ENCODE measurements at places on chromosomes 2 and 18. TPM values are rescaled to one million over a fixed set of nuclear protein-coding genes. Genes with fewer than 3 reads are reported as not detected.
A peak's percentile ranks its signal among the peaks of the same experiment; 100 is the strongest.

DNA sequence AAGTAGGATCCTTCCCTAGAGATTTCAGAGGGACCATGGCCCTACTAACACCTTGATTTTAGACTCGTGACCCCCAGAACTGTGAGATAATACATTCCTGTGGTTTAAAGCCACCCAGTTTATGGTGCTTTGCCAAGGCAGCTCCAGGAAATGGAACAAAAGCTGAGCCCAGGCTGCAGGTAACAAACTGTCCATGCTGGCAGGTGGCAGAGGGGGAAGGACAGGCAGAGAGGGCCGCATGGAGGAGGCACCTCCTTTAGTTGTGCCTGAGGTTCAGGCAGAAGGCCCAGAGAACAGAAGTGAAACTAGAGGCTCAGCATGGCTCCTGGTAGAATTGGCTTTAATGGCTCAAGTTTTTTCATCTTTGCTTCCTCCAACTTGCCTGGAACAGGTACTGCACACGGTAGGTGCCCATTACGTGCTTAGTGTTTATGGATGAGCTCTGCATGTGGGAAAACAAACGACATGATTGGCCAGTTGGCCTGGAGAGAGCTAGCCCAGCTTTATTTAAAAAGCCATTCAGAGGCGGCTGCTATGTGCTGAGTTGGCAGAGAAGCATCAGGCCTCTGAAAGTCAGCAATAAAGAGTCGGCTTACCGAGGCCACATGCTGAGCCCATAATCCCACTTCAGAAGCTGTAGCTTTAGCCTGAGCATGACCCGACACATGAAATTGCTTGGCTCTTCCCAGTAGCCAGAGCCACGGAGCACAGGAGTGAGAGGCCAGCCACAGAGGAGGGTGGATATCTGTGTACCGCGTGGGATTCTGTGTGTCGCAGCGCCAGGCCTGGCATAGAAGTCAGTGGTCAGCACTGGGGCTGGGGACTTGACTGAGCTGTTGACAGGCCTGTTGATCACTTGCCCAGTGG, 36.5 kb downstream of the HS1BP3 start:
- DNase-seq: peak; percentile 60

GRCh38 chr2:168456521-168457189, 583 bp downstream of the CERS6 start:
- peak; percentile 68 for DNase-seq

GRCh38 chr2:143229952-143230351, 100.7 kb downstream of the ARHGAP15 start:
- DNase-seq: no peak

GRCh38 chr18:13530033-13530878, 196.1 kb downstream of the FAM210A start:
- DNase-seq: no peak

The NT5C1B gene
- total RNA-seq: not detected

The SNED1 gene
- 0.07 TPM for total RNA-seq

- DNase-seq: no peak
Observed at GRCh38 chr2:234133004-234133403, 82.5 kb downstream of the SPP2 start.

- no peak for DNase-seq
Observed at GRCh38 chr2:1723397-1724042, 20.8 kb downstream of the PXDN start.

GRCh38 chr2:228339525-228339924, 158.0 kb upstream of the SPHKAP start:
- no peak for DNase-seq

DNA sequence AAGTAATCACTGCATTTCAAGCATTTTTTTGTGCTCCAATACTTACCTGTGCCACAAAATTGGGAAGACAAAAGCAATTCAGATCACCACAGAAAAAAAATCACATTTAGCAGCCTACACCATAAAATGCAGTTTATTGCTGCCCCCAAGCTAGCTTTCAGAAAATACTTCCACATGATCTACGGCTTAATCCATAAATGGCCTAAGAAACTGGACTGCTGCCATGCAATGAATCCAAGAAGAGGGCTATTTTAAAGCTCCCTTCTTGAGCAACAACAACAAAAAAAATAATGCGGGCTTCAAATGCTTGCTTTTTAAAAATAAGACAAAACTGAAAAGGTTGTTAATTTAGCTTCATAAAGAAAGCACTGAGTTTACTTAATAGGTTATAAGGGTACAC, 272.3 kb downstream of the RAD51AP2 start:
- peak; percentile 9 for DNase-seq

The IL1RL2 gene
- not detected for total RNA-seq

The GPR35 gene
- 0.86 TPM for total RNA-seq

The MC4R gene
- total RNA-seq: not detected

DNA sequence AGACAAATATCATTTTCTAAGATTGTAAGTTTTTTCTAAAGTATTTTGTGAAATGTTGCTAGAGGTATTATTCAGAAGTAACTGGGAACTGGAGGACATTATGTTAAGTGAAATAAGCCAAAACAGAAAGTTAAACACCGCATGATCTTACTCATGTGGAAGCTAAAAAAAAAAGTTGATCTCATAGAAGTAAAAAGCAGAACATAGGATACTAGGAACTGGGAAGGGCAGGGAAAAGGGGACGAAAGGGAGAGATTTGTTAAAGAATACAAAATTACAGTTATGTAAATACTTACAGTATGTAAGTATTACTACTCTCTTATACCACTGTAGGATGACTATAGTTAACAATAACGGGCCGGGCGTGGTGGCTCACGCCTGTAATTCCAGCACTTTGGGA, 46.7 kb upstream of the CDKL4 start:
- no peak for DNase-seq

GRCh38 chr2:148244593-148245292, 223.9 kb downstream of the MBD5 start:
- no peak for DNase-seq

GRCh38 chr2:73830871-73831401, 2.2 kb downstream of the STAMBP start:
- no peak for DNase-seq

The LYG1 gene
- not detected for total RNA-seq

- no peak for DNase-seq
Observed at GRCh38 chr18:79970419-79971133, 6.1 kb downstream of the HSBP1L1 start.

DNA sequence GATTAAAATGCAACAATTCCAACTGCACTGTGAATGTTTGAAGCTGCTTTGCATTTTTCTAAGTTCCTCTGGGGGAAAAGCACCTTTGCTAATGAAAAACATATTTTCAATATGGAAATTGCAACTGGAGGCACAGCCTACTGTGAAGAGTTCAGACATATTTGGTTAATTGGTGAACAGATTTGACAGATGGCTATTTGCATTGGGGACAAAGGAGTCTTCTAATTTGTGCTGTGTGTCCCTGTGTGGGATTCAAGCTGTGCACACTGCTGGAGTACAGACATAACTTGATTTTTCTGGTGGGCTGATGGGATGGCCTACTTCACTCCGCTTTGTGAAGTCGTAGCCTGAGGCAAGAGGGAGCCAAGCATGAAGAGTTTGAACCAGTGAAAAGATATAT, 40.7 kb upstream of the ARHGAP25 start:
- DNase-seq: no peak

The HOXD8 gene
- total RNA-seq: 4.1 TPM

DNA sequence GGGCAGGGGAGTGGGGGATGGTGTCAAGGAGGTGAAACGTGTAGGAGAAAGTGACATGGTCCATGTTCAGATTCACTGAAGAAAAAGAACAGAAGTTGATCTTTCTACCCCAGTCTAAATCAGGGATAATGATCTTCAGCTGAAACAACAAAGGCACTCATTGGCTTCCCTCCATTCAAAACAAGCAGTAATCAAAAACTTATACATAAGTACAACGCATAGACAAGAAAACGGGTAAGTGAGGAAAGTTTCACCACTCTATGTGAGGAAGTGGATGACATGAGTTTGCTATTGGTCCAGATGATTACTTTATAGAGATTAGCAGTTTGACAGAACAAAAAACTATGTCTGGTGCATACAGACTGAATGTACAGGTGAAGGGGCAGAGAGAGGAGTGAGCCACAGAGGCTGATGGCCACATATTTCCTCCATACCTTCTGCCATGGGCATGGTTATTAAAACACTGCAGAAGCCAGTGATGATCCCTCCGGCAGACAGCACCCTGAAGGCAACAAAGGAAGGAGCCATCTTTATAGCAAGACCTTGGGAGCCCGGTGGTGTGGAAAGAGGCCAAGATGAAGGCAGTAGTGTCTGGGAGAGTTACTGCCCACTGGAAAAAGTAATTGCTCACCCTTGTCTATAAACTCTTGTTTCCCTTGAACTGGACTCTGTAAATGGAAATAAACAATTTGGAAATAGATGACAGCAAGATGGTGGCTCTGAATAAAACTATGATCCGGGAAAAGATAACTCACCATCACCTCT, 57.7 kb downstream of the SLC25A12 start:
- DNase-seq: no peak

DNA sequence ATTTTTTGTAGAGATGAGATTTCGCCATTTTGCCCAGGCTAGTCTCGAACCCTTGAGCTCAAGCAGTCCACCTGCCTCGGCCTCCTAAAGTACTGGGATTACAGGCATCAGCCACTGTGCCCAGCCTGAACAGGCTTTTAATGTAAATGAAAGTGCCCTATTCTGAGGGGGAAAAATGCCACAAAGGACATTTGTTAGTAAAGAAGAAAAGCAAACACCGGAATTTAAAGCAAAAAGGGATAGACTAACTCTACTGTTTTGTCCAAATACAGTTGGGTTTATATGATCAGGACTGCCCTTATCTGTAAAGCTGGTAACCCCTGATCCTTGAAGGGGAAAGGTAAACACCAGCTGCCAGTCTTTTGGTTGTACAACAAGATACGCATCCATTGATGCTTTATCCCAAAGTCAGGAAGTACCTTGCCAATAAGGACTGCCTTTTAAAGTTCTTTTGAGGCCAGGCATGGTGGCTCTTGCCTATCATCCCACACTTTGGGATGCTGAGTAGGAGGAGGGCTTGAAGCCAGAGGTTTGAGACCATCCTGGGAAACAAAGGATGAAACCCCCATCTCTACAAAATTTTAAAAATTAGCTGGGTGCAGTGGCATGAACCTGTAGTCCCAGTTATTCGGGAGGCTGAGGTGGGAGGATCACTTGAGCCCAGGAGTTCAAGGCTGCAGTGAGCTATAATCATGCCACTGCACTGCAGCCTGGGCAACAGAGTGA, 13.1 kb downstream of the CLEC4F start:
- no peak for DNase-seq

DNA sequence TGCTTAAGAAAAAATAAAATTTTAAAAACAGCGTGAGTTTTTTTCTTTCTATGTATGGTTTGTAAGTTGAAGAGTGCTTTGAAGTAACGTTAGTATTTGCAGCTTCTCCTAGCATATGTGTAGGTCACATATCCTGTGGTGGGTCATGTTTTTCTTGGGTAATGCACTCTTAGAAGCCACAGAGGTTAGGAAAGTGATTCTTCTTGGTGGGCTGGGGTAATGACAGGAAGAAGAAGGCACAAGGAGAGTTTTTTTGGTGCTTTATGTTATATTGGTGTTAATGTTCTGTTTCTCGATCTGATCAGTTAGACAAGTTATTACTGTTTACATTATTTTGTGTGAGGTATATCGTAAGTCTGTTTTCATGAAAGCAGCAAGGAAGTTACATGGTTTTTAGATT, 109.0 kb downstream of the ICA1L start:
- DNase-seq: no peak

GRCh38 chr2:227739351-227739750, 6.3 kb upstream of the SCYGR8 start:
- no peak for DNase-seq

GRCh38 chr2:582792-583528, 94.2 kb downstream of the TMEM18 start:
- DNase-seq: no peak

- no peak for DNase-seq
Observed at GRCh38 chr18:57668021-57668420, 46.4 kb upstream of the NARS1 start.

The PSMA8 gene
- not detected for total RNA-seq

GRCh38 chr18:379681-380330, 112.0 kb upstream of the THOC1 start:
- DNase-seq: no peak

GRCh38 chr2:16625201-16625729, 40.4 kb downstream of the CYRIA start:
- DNase-seq: no peak

GRCh38 chr2:194328456-194328855, 1328.6 kb upstream of the SLC39A10 start:
- no peak for DNase-seq

DNA sequence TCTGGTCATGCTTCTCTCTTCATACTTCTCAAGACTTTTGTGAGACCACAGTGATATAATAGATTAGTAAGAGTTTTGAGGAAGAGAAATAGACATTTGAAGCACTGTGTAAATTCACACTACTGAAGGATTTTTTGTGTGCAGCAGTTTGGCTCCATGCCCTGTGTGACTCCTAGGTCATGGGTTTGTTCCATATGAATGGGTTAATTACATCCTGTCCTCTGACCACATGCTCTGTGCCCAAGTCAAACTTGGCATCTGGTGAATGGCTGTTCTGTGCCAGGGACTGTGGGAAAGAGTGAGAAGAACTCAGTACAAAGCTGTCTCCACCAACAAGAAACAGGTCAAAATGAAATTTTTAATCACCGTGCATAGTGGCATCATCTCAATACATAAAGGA, 304.0 kb downstream of the LNPK start:
- DNase-seq: no peak

The SERPINB10 gene
- not detected for total RNA-seq

- no peak for DNase-seq
Observed at GRCh38 chr2:202307690-202308089, 42.1 kb downstream of the NOP58 start.

DNA sequence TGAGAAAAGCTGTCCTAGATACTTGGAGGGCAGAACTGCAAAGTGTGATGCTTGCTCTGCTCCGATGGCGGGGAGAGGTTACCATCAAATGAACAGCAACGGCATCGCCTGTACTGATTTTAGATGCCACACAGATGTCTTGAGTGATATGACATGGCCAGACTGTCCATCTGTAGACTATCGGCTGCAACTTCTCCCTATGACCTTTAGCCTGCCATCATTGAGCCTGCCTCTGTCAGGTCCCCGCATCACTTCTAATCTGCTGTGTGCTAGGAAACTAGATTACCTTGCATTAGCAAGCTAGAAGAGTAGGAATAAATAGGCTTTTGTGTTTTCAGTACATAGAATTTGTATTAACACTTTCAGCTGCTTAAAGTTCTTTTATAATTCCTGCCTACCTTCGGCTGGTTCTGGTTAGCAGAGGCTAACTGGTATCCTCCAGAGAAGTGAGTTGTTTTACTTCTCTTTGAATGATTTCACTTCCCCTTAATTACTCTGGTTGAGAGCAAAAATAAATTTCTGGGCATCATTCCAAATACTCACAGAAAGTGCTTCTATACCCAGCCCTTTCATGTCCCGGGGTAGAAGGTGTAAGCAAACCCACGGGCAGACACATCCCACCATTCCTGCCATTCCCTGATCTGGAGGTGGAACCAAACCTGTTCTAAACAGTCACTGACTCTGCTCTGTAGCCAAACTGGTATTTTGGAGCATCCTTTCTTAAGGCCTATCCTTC, 24.0 kb downstream of the GAREM2 start:
- no peak for DNase-seq

- DNase-seq: no peak
Observed at GRCh38 chr2:23591111-23591510, 206.1 kb downstream of the KLHL29 start.

Data from G401 (cell line).